Hematopoietic multipotent progenitor cell treated with erythropoietin and hydrocortisone succinate and interleukin-3 and kit ligand, for 6 days (in vitro differentiated cells): ENCODE measurements at places on chromosomes 12 and 14.
A peak's percentile ranks its signal among the peaks of the same experiment; 100 is the strongest.

- DNase-seq: no peak
Measured at GRCh38 chr12:125124320-125124966, 59.2 kb downstream of the AACS start.

GRCh38 chr12:51531978-51532497 is 59.0 kb upstream of the SCN8A start:
- peak; percentile 91 for DNase-seq

DNA sequence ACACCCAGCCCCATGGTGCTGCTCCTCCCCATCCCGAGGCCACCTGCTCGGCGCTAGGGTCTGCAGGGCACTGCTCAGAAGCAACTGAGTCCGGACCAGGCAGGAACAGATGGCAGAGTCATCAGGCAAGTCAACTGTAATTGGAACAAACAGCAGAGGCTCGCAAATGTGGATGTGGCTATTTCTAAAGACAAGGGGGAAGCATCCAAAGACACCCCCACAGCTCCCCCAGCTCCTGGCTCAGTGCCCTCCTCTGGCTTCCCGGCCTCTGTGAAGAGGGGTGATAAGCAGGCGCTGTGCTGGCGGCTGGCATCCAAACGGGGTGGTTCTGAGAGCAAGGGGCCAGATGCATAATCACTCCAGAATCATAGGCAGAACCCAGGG is 125.6 kb downstream of the PIWIL1 start:
- no peak for DNase-seq

GRCh38 chr12:95118138-95118787 is 44.8 kb upstream of the NR2C1 start:
- no peak for DNase-seq

DNA sequence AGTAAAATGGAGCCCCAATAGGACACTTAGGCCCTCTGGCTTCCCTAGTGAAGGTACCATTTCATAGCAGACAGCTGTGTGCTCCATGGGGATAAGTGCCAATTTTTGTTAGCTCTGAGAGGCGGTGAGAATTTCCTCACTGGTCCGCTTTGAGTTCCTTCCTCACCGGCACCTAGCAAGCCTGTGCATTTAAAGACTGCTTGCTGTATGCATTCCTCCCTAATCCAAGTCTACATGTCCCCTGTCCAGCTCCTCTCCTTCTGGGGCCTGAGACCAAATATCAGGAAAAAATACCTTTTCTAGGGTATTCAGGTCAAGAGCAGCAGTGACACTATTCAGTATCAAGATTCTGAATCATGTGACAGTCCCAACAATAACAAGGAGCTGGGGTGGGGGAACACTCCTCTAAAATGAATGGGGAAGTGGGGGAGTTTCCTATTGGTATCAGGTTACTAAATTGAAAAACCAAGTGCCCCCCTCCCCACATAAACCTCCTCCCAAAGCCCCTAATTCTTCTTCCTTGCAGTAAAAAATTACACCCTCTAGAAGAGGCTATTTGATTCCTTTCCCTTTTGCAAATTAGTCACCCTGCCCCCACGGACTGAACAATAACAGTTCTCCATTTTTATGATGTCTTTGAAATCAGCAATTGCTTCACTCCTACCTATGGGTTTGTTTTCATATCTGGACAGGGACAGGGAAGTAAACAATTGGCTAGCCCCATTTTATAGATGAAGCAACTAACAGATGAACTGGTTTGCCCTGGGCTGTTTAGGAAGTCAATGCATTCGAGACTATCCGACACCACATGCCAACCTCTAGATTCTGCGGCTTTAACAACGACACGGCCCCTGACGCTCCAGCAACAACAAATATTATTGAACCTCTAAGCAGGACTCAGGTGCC is 28.9 kb downstream of the BCL11B start:
- no peak for DNase-seq

GRCh38 chr14:87960013-87960787 is 32.8 kb downstream of the GALC start:
- no peak for DNase-seq

- no peak for DNase-seq
Measured at GRCh38 chr12:109820816-109821381, 12.3 kb downstream of the TRPV4 start.

GRCh38 chr14:75133597-75133996 is 6.7 kb upstream of the NEK9 start:
- no peak for DNase-seq

- DNase-seq: no peak
Measured at GRCh38 chr14:76307786-76308780, 67.9 kb upstream of the ESRRB start.

GRCh38 chr14:103194256-103195045 is 71.2 kb downstream of the TNFAIP2 start:
- no peak for DNase-seq

DNA sequence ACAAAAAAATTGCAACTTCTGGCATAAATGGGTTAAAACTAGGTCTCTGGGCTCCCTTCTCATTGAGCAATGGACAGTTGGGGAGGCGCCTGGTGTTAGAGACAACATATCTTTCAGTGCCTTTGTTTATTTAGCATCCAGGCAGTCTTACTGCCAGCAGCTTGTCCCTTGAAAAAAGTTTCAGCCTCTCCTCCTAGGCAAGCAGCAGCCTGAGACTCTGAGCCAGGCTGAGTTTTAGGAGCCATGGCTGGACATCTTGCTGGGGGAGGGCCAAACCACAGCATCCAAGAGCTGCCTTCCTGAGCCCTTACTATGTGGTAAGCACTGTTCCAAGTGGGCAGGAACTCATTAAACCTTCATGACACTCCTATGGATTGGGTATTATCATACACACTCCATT is 10.1 kb upstream of the JDP2 start:
- DNase-seq: no peak

DNA sequence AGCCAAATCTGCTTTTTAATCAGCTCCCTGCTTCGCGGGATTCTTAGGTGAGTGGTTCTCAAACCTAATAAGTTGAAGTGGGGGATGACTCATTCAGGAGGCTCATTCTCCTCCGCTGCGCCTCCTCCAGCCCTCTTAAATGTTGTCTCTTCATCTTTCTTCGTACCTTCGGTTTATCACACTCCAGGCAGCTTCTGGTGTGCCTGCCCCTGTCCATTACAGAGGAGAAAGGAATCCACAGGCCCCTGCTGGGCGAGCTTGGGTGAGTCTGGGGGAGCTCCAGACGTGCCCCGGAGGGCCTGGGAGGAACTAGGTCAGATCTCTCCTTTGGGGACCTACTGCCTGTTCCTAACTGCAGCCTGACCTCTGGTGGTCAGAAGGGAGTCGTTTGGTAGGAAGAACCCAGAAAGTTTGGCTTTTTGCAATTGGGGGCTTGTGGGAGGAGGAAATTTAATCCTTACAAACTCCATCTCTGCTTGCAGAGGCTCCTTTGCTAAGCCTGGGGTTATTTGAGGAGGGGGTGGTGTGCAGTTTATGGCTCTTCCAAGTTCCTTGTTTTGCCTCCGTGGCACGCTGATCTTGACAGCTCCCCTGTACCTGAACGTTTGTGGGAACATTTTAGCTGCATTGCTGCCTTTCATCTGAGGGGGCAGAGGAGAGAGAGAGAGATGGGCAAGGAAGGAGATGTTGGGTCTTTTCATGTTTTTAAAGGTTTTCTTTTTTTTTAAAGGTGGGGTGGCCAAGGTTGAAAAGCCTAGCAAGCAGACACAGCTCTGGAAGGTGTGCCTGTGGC is 84.1 kb upstream of the GNG2 start:
- peak; percentile 74 for DNase-seq

DNA sequence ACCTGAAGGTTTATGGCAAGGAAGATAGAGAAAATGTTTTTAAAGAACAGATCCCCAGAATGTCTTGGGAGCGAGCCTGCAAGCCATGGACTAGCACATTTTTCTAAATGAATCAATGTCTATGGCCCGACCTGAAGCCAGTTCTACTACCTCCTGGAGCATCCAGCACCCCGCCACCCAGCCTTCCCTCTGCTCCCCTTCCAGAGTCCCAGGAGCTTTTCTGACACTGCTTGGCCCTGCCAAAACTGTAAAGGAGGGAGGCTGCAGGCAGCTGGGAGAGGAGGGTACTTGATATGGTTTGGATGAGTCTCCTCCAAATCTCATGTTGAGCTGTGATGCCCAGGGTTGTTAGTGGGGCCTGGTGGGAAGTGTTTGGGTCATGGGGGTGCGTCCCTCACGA is 95.5 kb upstream of the FZD10 start:
- DNase-seq: no peak

DNA sequence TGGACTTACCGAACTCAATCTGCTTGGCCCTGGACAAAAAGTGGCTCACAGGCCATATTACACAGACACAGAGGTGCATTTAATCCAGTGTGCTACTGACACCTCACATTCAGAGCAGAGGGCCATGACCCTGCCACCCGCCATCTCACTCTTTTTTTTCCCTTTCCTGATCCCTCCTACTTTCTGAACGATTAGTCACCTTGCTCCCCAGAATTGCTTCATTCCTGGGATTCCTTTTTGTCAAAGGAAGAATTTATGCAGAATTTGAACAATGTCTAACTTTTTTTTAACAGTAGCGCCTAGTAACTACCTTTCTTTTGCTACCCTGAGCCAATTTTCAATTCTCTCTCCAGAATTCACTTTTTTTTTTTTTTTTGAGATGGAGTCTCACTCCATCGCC is 4.6 kb downstream of the PKP2 start:
- DNase-seq: no peak

DNA sequence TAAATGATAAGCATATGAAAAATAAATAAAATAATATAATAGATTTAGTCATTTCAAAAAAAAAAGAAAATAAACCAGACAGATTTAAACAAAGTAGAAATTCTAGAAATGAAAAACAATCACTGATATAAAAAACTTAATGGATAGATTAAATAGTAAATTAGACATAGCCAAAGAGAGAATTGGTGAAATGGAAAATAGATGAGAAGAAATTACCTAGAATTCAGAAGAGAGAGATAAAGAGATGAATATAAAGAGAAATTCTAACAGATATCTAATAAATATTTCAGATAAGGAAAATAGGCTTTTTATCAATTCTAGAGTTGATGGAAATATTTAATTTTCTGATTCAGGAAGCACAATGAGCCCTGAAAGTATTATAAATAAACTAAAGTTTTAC is 123.1 kb downstream of the PRIMA1 start:
- DNase-seq: no peak

GRCh38 chr12:70535896-70536374 is 101.3 kb downstream of the PTPRB start:
- DNase-seq: no peak

GRCh38 chr12:115801871-115802270 is 475.6 kb downstream of the MED13L start:
- no peak for DNase-seq

DNA sequence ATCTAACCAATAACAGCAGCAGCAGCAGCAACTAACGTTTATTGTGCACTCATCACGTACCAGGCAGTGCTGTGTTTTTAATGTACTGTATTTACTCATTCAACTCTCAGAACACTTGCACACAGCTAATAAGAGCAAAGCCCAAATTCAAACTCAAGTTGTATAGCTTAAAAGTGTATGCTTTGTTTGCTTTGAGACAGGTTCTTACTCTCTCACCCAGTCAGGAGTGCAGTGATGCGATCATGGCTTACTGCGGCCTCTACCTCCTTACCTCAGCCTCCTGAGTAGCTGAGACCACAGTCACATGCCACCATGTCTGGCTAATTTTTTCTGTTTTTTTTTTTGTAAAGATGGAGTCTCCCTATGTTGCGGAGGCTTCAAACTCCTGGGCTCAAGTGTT is 105.4 kb downstream of the PAPLN start:
- DNase-seq: no peak

- DNase-seq: no peak
Measured at GRCh38 chr12:128690641-128691040, 133.1 kb downstream of the SLC15A4 start.

DNA sequence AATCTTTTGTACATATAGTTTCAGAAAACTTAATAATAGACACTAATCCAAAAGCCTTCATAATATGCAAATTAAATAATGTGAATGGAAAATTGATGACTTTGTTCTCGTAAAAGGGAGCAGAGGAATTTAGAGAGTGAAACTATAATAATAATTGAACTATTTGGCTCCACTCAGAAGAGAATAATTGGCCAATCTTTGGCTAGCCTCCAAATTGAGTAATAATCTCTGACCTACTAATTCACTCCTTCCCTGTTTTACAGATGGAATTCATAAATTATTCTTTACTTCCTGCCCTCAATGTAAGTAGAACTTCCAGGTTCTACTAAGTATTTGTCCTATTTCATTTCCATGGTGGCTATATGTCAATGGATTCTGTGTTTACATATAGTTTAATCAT is 15.8 kb downstream of the TRIM9 start:
- peak; percentile 26 for DNase-seq

GRCh38 chr12:47343684-47344567 is 264.2 kb upstream of the AMIGO2 start:
- no peak for DNase-seq

DNA sequence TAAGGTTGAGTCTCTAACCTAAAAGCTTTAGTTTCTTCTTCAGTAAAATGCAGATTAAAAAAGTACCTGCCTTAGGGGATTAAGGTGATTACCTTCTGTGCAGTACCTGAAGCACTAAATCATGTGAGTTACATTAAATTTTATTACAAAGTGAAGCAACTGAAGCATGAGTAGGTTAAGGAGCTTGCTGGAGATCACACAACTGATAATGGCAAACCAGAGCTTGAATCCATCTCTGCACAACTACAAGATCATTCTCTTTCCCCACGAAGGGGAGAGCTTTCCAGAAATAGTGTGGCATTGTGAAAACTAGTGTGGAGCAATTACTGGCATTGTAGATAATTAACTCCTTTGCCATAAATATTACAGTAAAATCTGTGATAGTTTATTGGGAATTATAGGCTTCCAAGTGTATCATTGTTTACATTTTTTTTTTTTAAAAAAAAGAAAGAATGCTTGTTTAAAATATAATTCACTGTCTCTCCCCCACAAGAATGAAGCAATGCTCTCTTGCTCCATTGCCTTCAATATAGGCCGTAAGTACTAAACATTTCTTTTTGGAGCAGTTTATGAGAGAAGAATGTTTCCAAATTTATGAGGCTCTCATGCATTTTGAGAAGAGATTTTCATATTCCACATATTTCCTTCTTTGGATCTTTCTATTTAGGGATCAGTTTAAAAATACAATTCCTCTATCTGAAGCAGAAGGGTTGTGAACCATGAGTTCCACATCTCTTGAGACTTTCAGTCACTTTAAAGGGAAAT is 20.5 kb downstream of the SLC38A2 start:
- DNase-seq: no peak

GRCh38 chr14:96191353-96191752 is 13.3 kb upstream of the BDKRB2 start:
- DNase-seq: no peak

DNA sequence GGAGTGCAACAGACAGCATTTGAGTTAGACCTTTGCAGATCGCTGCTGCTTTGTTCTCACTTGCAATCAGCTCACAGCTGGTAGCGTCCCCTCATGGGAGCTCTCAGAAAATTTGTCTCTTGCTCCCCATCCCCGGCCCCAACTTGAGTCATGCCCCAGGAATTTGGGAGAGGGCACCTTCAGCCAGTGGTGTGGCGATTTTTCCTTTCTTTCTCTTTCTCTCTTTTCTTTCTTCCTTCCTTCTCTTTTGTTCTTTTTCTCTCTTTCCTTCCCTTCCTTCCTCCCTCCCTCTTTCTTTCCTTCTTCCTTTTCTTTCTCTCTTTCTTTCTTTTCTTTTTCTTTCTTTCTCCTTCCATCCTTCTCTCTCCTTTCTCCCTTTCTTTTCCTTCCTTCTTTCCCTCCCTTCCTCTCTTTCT is 34.2 kb upstream of the MAP1LC3B2 start:
- no peak for DNase-seq
